LoVo (cell line): ENCODE measurements at places on chromosomes 5 and 9.

GRCh38 chr5:157189223-157189622 is 8.6 kb downstream of the ITK start:
- no peak for DNase-seq

GRCh38 chr5:127922603-127923002 is 161.0 kb upstream of the SLC12A2 start:
- no peak for DNase-seq

DNA sequence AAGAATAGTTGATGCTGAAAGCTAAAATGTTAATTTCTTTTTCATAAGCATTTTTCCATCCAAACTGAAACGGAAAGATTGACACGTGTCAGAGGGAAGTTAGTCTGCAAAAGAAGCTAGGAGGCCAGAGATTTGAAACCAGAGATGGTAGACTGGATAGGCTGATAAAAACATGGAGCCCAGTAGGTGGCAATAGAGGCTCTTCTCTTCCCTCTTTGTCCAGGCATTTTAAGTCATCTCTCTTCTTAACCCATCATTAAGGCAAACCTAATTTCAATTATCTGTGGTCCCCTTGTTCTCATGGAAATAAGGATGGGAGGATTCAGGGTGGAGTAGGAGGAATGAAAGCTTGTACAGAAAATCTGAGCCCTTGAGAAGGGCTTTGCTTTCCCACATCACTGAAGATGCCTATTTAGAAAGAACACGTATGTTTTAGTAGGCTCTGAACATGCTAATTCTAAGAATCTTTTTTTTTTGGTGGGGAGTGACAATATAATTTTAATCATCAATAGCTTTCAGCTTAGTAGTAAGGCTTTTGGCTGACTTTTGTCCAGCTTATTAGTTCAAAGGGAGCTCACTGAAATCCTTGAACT is 66.6 kb downstream of the ZNF474 start:
- DNase-seq = peak; percentile 55

DNA sequence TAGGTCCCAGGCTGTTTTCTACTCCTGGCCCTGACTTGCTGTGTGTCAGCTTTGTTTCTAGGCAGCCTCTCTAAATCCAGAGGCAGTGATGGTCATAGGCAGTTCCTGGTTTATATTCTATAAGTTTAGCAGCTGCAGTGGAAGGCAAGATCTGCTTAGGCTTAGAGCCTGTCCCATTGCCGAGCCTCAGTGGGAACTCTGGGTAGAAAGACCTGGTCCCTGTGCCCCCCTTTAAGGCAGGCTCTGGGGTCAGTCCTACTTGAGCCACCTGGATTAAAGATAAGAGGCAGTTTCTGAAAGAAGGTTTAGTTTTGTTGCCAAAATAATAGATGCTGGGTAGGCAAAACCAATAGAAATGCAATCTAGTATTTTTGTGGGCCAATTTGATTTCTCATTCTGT is 13.6 kb downstream of the MCCC2 start:
- DNase-seq = no peak

- DNase-seq = peak; percentile 30
Measured at GRCh38 chr5:4868140-4868735, 271.9 kb upstream of the ADAMTS16 start.

- DNase-seq = no peak
Measured at GRCh38 chr9:4515958-4516375, 25.7 kb downstream of the SLC1A1 start.

GRCh38 chr5:1538276-1538675 is 14.5 kb upstream of the LPCAT1 start:
- DNase-seq = no peak

DNA sequence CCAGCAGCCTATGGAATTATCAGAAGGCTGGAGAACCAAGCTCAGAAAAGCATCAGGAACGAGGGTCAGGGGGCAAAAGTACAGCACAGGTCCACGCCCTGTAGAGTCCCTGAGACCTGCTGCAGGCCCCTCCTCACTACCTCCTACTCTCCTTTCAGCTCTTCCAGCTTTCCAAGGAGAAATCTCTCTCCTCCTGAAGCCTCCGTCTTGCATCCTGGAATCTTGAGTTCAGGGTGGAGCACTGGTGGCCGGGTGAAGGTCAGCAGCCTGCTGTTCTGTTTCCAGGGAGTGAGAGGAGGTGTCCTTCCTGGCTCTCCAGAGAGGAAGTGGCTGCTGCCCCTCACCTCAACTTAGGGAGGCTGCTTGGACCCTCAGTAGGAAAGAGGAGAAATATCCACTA is 342.3 kb downstream of the ZSWIM6 start:
- DNase-seq = no peak

DNA sequence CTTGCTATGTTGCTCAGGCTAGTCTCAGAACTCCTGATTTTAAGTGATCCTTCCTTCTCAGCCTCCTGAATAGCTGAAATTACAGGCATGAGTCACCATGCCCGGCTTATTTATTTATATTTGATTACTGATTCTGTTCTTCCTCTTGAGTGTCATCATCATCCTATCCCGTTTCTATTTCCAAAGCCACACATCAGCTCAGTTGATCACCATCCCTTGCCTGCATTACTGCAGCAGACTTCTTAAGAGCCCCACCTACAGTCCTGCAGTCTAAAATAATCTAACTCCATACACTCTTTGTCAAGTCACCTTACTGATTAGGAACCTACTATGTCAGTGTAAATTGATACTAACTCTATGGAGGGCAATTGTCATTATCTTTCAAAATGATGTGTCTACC is 138.9 kb upstream of the RAI14 start:
- DNase-seq = no peak

- peak; percentile 84 for DNase-seq
Measured at GRCh38 chr9:94870793-94871558, 144.5 kb downstream of the AOPEP start.

DNA sequence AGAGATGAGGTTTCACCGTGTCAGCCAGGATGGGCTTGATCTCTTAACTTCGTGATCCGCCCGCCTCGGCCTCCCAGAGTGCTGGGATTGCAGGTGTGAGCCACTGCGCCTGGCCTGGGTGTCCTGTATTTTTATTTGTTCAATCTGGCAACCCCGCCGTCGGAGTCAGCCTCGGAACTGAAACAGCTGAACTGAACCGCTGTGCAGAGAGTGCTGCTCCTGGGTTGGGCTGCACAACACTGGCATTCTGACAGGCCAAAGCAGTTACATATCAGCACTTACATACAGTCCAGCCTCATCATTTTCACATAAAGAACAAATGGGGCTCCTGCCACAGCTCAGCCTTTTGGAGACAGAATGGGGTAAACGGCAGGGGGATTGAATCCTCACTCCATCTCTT is 185.6 kb downstream of the C9orf50 start:
- DNase-seq = no peak

DNA sequence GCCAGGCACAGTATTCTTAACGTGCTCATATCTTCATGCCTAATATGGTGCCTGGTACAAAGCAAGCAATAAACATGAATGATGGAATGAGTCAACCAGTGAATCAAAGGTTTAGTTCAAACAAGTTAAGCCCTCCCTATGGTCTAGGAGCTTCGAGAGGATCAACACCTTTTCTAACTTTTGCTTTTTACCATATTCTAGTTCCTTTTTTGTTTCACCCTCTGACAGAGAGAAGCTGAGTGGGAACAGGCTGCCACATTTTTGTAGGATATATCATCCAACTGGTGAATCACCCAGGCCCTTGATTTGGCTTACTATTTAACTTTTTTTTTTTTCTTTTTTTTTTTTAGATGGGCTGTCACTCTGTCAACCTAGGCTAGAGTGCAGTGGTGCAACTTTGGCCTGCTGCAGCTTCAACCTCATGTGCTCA is 39.3 kb upstream of the TNC start:
- peak; percentile 81 for DNase-seq

DNA sequence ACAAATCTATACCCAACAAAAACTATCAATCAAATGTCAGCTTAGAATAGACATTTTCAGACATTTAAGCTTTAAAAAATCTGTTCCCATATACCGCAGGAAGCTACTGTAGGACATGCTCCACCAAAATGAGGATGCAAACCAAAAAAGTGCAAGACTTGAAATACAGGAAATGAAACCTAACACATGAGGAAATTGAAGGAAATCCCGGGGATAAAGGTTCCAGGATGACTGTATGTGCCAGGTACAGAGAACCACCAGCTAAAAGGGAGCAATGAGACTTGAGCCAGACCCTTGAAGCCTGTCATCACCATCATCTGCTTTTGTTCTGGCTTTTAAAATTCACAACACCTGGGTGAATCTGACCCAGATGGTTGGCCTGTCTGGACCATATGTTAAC is 21.4 kb downstream of the DIAPH1 start:
- DNase-seq = no peak

GRCh38 chr5:79209505-79209904 is 26.4 kb upstream of the JMY start:
- no peak for DNase-seq

DNA sequence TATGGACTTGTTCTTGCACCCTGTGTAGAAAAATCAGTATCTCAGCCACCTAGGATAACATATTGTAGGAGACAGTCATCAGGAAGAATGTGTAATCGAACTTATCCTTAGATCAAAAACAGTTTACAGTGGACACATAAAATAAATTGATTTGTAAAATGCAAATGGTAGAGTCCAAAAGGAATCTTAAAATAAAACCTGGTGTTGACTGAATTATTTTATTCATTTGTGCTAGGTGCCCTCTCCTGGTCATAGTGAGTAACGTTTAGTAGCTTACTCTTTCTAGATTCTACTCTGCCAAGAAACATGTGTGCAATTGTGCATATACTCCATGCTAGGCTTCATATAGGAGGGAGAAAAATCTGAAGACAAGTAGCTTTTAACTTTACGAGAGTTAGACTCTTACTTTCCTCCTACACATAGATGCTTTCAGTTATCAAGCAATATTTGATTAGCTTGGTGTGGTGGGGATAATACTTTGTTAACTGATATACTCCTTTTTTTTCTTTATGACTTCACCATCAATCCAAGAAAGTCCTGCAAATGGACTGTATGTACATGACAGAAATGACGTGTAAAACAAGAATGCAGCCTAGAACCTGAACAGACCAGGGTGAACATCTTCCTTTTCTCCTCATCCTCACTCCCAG is 23.7 kb upstream of the LOX start:
- peak; percentile 23 for DNase-seq

DNA sequence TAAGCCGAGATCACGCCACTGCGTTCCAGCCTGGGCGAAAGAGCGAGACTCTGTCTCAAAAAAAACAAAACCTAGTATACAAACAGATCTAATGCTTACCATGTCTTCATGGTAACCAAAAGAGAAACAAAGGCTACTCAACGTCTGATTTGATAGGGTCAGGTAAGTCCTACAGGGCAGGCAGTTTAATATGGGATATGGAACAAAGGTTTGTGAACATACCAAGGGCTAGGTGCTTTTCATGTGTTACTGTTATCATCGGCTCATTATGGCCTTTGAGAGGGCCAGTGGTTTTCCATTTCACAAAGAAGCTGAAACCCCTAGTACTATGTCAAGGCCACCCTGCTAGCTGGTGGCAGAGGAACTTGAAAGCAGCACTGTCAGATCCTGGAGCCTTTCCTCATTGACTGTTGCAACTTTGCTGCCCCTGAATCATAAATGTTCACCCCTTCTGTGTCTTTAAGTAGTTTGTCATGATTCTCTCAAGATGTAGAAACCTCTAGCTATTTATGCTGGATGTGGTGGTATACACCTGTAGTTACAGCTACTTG is 5.1 kb downstream of the IQGAP2 start:
- DNase-seq = no peak

DNA sequence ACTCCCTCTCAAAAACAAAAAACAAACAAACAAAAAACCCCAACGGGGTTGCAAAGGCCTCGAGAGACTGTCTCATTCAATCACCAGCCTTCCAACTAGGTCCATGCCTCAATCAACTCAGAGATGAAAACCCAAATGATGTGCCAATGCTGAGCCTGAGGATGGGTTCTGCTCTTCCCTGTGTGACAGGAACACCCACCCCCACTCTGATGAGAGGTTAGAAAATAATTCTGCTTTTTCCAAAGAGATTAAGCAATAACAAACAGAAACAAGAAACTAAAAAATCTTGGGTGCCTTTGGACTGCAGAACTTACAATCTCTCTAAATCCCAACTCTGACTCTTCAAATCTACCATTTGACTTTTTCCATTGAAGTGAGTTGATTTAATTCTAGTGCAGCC is 25.5 kb upstream of the FBP1 start:
- DNase-seq = no peak

GRCh38 chr5:2193142-2193541 is 310.4 kb upstream of the IRX4 start:
- DNase-seq = no peak

- DNase-seq = no peak
Measured at GRCh38 chr5:173564106-173564505, 52.3 kb downstream of the BOD1 start.

GRCh38 chr5:80246995-80247729 is 8.7 kb downstream of the SERINC5 start:
- DNase-seq = peak; percentile 92

GRCh38 chr9:86749161-86749893 is 198.0 kb downstream of the GAS1 start:
- no peak for DNase-seq

DNA sequence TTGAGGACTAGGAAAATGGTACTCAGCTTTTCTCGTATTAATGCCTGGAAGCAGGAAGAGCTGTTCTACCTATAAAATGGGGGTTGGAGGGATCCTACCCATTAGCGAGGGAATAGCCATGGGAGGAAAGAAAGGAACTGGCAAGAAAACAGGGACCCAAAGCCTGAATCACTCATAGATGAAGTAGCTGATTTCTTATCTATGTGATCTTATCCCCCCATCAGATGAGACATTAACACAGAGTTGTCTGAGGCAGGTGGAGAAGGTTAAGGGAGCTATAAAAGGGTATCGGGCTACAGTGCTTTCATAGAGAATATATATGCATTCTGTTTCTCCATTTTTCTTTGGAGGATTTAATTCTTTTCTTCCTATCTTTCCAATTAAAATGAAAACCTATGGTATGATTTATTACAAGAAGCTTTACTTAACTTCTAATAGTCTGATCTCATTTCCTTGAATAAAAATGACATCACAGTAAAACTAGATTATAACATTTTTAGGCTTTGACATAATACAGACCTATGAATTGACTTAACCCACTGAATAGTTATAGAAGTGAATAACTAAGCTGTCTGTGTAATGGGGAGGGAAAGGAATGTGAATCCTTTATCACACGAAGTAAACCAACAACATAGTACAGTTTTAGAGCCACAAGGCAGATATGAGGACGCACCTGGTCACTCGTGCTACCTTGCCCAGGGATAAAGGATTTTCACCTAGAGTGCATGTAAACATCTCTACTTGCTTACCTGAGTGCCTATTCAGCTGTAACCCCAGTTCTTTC is 39.0 kb downstream of the IQGAP2 start:
- DNase-seq = no peak

GRCh38 chr9:124280176-124280691 is 22.5 kb downstream of the NEK6 start:
- DNase-seq = no peak

DNA sequence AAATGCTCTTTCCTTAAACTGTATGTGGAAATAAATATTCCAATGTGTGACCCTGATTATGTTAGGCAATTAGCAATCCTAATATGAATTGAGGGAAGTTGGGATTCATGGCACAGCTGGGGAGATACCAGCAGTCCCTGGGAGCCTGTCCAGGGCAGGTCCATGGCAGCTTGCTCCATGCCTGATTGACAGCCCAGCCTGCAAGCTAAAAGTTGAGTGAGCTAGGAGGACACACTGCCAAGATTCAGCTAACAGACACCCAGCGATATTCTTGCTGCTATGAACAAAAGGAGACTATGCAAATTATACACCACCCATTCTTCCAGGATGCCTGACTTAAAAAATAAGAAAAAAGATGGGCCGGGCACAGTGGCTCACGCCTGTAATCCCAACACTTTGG is 6.2 kb downstream of the TGFBI start:
- DNase-seq = no peak
